ENCODE measurements at places on chromosomes 3 and 15.

GRCh38 chr3:69856965-69857705 is 117.9 kb downstream of the MITF start:
- DNase-seq: peak; percentile 1

DNA sequence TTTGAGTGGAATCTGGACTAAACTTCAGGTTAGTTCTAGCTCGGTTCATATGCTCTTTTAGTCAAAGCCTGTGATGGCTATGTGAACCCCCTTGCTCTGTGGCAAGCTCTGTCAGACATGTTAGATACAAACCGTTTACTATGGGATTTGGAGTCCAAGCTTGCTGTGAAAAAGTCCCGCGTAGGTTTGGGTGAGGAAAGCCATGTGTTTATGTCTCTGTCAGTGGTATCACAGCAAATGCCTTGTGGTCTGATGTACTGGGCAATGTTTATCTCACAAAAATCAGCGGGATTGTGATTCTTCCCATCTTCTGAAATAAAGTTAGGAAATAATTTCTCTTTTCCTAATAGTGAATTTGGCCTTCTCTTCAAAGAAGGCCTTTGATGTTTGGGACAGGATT is 5.0 kb downstream of the BOC start:
- no peak for DNase-seq

DNA sequence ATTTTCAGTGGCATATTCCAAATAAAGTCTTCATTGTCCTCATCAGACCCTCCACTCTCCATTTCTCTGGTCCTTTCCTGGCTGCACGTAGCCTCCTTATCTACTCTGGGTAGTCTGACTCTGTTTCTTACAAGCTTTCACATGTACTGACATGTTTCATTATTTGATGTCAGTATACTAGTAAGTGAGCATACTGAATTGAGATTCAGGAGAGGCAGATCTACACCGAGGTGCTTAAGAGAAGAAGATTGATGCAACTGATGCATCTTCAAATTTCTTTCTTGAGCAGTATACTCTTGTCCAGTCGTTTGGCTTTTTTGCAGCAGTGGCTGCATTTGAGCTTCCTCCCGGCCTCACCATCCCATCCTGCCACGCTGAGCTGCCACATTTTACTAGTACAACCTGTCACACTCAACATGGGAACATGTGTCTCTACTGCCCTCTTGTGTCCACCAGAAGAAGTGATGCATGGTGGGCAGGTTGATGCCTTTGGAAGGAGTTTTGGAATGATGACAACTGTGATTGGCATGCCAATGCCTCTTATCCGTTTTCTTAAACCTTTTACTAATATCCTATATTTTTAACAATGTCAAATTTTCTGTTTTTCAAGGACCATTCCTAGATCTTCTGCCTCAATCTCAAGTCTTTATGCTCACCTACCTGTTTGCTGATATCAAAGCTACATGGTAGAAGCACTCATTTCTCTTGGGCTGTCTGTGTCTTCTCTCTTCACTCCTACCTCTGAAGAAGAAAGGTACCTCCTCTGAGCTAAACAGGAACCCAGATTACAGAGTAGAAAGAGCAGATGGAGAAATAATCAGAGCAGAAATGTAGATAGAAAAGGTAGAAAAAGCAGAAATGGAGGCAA is 38.7 kb downstream of the GUCA1C start:
- DNase-seq: peak; percentile 73

DNA sequence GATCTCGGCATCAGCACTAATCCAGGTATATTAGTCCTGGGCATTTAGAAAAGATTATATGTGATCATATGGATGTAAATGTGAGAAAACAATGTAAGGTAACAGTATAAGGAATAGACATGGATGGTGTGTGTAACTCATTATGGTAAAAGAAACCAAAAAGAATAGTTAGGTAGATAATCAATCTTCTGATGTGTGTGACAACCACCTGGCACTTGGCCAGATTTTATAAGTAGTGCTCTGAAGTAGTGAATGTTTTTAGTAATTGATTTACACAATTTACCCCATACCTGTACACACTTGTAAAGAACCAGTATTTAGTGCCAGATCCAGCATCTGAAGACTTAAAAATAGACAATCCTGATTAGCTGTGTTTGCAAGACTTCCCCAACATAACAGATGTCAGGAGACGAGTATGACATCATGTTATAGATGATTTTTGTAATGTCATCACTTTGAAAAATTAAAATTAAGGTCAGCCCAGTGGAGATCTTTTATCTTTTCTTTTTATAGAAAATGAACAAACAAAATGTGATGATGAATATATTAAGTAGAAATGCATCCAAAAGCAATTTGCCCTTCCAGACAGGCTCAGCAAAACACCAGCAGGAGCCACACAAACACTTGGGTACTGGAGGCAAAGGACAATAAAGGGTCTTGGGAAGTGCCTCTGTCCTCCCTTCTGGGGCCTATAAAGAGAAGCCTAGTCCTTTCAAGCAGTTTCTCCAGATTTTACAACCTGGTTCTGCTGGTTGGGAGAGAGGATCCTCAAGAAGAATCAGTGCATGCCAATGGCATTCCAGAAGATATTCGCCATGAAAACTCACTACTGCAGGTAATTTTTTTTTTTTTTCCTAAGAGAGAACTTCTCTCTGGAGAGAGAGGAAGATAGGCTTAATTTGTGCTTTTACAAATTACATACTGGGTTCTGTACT is 140.7 kb downstream of the MECOM start:
- DNase-seq: no peak

DNA sequence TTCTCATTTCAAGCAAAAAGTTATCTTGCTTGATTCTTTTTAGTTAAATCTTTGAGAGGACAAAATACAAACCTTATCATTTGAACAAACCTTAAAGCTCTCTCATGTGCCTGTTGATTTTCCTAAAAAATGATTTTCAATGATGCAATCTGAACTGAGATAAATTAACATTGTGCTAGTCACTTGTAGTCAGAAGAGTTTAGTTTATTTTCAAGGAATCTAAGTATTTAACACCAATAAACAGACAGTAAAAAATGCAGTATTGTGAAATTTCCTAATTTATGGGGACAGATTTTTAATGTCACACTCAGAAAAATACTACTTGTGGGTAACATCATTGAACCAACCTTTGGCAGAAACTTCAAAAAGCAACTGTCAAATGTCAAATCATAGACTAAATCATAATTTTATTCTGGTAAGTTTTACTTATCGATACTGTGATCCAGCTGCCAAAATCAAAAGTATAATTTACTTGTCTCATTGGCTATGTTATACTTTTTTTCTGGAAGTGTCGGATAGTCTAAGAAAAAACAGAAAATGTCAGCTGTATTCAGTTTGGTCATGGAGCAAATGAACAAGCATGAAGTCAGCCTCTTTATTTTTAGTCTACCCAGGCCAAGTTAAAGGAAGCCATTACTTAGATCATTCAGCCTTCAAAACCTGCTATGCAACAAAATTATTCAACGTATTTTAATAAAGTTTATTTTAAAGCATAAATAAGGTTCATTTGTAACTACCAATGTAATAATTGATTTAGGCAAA is 52.4 kb upstream of the FNDC3B start:
- DNase-seq: no peak

- DNase-seq: no peak
These were observed 15.7 kb downstream of the PRR23E start for GRCh38 chr3:127208483-127209100.

- DNase-seq: no peak
These were observed 27.8 kb downstream of the IL5RA start for GRCh38 chr3:3082234-3082924.

DNA sequence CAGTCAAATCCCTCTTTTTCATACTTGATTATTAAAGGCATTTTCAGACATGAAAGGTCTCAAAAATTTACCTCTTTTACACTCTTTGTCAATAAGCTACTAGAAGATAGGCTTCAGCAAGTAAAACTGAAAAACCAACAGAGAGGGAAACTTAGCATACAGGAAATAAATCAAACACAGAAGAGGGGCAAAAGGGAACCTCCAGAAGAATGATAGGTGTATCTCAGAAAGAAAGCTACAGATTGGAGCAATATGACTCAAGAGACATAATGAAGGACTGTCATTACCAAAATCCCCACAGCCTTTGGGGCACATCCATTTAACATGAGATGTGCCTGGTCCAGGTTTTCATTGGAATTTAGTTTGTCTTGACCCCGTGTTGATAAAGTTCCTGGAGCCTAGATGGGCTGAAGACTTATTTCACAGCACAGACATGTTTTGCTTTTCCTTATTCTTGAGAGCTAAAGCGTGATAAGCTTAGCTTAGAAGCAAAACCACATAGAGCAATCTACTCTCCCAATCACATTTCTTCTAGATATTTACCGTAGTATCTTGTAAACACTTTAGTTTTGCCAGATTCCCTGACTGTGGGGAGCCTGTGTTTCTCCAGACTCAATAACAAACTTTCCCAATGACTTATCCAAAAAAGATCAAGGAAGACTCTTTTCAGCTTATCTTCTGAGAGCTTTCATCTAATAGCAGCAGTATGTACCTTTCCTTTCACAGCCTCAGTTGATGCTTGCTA is 11.7 kb downstream of the LRRFIP2 start:
- no peak for DNase-seq
